GM06990 (cell line): ENCODE measurements at places on chromosomes 3 and 15.

DNA sequence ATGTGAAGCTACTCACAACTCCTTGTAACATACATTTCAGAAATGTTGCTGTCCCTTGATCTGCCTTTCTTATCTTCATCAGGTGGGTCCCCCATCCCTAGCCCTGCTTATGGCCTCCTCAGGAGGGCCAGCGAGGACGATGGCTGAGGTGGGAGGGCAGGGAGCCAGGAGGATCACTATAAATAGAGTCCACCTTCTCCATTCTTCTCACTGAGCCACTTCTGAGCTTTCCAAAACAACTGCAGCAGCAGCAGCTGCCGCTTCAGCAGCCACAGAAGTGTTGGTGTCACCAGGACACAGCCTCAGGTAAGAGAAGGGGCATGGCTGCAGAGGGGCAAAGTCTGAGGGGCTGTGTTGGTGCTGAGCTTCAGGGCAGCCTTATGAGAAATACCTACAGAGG lies 53.5 kb downstream of the ANAPC13 start:
- DNase-seq, result no peak

GRCh38 chr3:136734382-136735070 lies 17.7 kb downstream of the STAG1 start:
- DNase-seq, result no peak

- no peak for DNase-seq
Observed at GRCh38 chr3:162704238-162704637, 1207.6 kb downstream of the OTOL1 start.

DNA sequence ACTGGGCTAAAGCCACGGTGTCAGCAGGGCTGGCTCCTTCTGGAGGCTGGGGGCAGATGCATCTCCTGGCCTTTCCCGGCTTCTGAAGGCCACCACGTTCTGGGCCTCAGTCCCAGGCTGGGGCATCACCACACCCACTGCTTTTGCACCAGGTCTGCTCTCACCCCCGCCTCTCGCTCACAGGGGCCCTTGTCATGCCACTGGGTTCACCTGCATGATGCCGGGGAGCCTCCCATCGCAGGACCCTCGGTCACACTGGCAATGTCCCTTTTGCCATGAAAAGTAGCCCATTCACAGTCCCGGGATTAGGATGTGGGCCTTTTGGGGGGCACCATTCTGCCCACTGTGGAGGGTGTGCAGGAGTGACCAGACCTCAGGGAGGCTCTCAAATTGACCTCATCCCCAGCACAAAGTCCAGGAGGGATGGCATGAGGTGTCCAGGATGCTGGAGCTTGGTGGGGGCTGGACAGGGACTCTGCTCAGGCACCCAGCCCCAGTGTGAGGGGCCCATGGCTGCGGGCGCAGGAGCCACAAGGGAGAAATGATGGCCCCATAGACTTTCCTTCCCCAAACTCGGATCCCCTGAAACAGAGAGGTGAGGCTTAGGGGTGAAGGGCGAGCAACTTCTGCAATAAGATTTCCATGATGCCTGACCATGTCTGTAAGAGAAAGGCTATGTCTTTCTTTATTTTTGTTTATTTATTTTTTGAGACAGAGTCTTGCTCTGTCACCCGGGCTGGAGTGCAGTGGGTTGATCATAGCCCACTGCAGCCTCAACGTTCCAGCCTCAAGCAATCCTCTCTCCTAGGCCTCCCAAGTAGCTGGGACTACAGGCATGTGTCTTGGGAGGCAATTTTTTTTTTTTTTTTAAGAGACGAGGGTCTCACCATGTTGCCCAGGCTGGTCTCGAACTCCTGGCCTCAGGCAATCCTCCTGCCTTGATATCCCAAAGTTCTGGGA lies 189.1 kb downstream of the GOLGA6L6 start:
- no peak for DNase-seq

DNA sequence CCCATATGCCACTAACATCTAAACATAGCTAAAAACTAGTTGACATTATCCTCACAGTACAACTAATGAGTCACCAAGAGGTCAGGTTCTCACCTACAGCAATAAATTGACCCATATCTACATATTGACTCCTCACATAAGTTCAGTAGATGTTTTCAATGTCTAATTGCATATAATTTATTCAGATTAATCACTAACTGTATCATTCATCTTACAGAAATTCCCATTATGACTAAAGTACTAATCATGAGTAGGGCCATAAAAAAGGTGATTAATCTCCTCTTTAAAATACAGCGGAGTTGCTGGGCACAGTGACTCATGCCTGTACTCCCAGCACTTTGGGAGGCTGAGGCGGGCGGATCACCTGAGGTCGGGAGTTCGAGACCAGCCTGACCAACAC lies 82.4 kb upstream of the ST3GAL6 start:
- DNase-seq, result no peak

- DNase-seq, result no peak
Observed at GRCh38 chr3:70824773-70825172, 512.3 kb upstream of the MDFIC2 start.

DNA sequence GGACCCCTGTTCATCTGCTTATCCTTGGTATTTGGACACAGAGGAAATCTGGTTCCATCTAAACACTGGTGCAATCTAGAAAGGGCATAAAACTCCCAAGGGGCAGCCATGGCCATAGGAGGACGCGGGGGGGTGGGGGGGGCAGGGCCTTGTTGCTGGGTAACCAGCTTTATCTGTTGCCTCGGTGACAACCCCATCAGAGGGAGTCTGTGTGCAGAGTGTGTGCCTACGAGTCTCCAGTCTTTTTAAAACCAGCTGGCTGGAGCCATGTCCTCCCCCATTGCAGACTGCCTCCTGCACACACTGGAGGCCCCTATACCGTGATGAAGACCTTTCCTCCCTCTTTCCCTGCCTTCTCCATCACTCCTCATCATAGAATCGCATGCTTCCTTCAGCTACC lies 26.4 kb upstream of the CORO2B start:
- no peak for DNase-seq

GRCh38 chr3:170485294-170485693 lies 66.6 kb downstream of the CLDN11 start:
- no peak for DNase-seq

DNA sequence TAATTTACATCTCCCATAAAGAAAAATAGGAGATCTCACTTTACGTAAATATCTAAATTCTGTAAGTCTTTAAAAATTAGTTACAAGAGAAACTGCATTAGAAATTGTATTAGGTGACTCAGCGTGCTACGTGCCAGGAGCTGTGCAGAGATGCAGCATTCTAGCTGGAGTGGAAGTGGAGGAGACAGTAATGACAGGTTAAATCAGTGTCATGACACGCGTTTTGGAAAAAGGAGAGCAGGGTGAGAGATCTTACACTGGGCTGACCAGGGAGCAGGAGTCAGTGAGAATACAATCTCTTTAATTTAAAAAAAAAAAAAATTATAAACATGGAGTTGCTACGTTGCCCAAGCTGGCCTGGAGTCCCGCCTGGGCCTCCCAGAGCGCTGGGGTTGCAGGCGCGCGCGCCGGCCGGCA lies 635 bp downstream of the TUBGCP5 start:
- no peak for DNase-seq

GRCh38 chr3:69541711-69542088 lies 155.8 kb upstream of the FRMD4B start:
- DNase-seq, result peak; percentile 29

- peak; percentile 59 for DNase-seq
Observed at GRCh38 chr15:59313641-59314332, 58.9 kb downstream of the MYO1E start.

DNA sequence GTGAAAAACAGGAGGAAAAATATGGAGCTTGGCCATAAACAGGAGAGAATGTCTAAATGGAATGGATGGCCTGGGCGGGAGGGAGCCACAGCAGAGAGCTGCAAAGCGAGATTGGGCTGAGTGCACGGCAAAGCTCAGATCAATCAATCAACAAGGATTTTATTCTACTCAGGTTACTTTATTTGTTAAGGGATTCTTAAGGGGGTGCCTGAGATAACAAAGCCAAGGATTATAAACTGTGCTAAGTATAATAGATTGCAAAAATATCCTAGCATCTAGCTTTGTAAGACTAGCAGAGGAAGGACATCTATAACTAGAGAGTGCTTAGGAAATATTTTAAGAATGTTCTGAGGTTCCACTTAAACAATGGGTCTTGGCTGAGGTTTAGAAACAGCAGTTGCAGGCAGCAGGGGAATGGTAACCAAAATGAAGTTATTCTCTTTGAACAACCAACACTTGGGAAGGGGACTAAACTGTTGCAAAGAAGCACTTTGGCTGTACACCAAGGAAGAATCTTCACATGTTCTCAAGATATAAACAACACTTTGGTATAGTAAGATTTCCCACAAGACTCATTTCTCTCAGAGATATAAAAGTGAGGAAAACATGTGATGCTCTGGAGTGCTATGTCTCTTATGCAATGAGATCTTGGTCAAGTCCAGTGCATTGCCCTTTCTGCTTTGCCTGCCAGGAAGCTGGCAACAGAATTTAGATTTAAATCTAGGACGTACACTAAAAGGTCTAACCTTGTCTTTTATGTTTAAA lies 35.5 kb downstream of the TMEM212 start:
- DNase-seq, result no peak

DNA sequence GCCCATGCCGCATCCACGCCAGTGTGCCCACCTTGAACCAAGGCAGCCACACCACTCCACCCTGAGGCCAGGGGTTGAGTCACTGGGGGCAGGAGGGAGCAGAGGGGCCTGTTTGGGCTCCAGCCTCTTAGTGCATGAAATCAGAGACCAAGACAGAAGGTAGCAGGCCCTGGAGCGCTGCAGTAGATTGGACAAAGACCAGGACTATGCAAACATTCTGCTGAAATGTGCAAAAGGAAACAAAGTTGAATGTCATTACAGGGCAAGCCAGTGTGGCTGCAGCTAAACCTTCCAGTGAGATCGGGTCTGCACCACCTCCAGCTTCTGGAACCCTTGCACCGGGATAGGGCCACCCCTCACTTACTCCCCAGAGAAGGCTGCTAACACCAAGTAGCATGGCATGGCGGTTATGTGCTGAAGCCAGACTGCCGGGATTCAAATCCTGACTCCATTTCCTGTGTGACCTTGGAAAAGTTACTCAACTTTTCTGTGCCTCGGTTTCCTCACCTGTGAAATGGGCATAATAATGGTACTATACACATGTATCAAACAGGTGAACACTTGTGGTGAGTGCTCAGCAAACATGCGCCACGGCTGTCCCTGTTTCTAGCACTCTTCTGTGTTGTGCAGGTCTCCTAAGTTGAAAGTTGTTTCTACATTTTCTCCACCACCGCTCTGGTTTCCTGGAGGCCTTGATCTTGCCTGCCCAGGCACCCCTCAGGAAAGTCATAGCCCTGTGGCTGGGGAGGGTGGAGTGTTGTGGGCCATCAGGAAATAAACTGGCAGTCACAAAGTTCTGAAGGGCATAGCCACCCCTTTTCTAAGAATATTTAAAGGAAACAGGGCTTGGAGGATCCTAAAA lies 25.0 kb upstream of the GP9 start:
- DNase-seq, result no peak

DNA sequence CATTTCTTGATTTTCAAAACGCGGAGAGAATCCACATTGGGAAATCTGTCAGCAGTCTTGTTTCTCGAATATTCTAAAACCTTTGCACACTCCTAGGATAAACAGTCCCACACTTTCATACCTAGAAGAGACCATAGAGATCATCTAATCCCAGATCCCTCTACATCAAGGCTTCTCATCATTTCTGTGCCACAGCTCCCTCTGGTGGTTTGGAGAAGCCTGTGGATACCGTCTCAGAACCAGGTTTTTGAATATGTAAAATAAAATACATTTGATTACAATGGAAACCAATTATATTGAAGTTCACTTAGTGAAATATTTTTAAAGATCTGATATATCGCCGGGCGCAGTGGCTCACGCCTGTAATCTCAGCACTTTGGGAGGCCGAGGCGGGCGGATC lies 211.9 kb upstream of the GOLGA6L4 start:
- DNase-seq, result no peak

DNA sequence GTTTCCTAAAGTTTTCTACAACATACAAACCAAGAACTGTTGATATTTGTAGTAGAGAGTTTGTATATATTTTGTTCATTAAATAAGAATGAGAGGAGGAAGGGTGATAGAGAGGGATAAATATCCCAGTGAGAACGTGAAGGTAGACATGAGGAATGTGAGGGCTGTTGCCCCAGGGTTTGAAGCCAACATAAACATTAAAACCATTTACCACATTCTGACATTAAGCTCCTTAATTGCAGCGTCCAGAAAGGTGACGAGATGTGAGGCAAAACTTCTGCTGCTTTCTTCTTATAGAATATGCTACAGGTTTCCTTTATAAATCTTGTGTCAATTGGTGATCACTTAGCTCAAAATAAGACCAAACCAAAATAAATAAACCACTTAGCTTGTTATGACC lies 267.8 kb upstream of the CNTN4 start:
- DNase-seq, result no peak

- no peak for DNase-seq
Observed at GRCh38 chr3:50423543-50423942, 64.2 kb upstream of the TMEM115 start.

GRCh38 chr15:26981492-26981891 lies 10.5 kb downstream of the GABRG3 start:
- no peak for DNase-seq

DNA sequence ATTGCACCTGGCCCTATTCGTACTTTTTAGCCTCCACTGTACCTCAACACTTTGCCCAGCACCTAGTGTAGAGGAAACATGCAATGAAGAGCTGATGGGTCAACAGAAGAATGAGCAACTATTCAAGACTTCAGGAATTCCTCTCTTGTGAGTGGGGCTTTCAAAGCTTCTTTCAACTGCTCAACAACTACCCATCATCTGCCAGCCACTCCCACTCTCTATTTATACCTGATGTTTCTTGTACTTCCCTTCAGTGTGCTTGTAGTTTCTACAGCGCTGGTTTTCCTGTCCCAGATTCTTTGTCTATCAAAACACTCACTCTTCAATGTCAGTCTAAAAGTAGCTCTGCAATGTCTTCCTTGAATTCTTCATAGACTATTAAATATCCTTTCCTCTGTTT lies 168.3 kb upstream of the LPP start:
- DNase-seq, result no peak

DNA sequence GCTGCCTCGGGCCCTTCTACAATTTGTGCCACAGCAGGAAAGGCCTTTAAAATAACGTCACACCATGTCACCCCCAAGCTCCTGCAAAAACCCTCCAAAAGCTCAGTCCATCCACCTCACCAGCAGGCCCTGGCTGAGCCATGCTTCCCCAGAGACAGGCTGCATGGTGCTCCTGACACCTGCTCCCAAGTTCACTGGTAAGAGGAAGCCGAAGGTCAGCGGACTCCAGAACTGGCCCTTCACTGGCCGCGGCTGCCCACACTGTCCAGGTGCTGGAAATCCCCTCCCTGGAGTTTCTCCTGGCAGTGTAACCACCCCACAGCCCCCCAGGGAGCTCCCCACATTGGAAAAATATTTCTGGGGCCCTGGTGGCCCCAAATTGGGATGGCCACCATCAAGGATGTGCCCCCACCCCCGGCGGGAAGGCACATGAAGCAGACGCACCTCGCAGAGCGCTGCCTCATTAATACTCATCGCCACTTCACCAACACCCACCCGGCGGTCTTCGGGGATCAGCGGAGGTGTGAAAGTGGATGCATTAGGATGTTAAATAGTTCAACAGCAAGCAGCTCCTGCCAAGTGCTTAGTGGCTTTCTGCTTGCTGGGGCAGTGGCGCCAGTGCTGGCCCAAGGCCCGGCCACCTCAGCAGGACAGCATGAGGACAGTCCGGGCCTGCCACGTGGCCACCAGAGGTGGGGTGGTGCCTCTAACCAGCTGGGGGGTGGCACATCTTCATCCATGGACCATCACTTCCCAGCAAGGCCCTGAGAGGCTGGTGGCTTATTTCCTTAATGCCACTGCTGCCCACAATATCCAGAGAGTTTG lies 146.1 kb upstream of the IQSEC1 start:
- no peak for DNase-seq

GRCh38 chr3:58184309-58184981 lies 26.3 kb downstream of the DNASE1L3 start:
- DNase-seq, result no peak

- DNase-seq, result no peak
Observed at GRCh38 chr3:122636697-122637096, 43.9 kb upstream of the PARP14 start.
